ENCODE measurements at places on chromosomes 4 and X.

GRCh38 chr4:74190919-74191397 lies 33.0 kb downstream of the MTHFD2L start:
- DNase-seq: no peak

DNA sequence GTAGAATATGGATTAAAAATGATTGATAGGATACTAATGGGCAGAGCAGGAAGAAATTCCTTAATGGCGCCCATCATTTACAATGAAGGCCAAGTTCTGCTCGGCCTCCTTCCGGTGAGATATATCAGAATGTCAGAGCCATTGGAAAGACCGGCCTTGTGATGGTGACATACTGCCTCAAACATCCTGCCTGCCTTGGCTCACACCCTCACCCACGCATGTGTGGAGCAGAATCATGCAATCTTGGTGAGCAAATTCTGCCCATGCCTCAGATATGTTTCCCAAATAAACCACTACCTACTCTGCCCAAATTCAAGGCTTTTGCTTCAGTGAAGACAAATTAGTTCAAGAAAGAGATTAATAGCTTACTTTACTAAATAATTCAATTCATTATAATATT lies 163.3 kb downstream of the MID1 start:
- no peak for DNase-seq

DNA sequence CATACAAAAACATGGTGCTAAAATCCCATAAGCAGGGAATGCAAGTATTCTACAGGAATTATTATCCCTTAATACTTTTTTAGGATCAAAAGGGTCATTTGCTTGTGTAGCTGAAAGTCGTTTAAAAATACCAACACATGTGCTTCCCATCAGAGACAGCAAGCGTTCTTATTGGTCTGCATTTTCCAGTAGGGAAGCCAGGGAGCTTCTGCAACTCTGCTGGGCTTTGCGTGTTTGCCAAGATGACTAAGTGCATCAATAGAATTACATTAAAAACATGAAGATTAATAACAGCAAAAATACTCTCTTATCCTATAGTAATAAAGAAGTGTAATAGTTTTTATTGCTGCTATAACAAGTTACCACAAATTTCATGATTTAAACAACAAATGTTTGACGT lies 111.2 kb downstream of the QDPR start:
- no peak for DNase-seq

- no peak for DNase-seq
Measured at GRCh38 chr4:102787096-102787881, 26.5 kb upstream of the MANBA start.

- no peak for DNase-seq
Measured at GRCh38 chr4:121842862-121843261, 19.2 kb upstream of the CCNA2 start.

DNA sequence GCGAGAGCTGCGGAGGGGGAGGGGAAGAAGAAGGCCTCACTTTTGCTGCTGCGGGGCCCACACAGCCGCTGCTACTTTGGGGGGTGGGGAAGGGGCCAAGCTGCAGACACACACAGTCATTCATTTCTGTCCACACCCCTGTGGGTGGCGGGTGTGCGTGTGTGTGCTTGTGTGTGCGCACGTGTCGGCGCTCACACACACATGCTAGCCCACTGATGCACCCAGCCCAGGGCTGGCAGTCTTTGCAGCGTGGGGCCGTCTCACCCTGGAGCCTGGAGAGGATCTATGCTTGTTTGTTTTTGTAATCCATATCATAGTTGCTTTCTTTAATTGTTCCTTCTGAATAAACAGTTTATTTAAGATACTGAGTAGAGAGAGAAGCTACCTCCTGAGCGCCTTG lies 4.0 kb downstream of the DUSP9 start:
- DNase-seq: no peak

DNA sequence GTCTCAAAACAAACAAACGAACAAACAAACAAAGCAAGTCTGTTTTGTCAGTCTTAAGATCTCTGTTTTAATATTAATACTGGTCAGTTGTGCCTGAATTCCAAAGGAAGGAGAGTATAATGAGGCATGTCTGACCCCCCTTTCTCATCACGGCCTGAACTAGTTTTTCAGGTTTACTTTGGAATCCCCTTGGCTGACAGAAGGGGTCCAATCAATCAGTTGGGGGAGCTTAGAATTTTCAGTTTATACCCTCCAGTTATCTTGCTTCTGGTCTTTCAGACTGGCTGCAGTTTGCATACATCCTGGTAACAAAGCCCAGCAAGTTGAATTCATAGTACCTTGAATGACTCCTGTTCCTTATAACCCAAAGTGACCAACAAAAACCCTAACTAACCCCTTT lies 41.1 kb downstream of the TBC1D9 start:
- no peak for DNase-seq

GRCh38 chrX:11787564-11787963 lies 29.5 kb downstream of the MSL3 start:
- DNase-seq: peak; percentile 28

GRCh38 chr4:25310803-25311166 lies 1.8 kb upstream of the ZCCHC4 start:
- no peak for DNase-seq

DNA sequence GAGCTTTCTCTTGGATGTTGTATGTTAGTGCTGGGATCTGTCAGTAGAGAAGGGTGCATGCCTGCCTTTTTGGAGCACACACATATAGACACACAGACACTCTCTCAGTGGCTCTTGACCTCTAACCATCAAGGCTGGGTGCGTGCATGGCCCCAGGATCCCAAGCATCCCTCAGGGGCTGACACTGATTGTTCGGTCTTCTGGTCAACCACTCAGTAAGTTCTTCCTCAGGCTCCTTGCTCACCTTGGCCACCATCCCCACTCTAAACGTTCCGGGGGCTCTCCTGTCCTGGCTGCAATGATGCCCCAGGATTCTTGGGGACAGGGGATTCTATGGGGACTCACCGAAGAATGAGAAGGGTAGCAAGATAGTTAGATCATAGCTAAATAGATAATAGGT lies 179.6 kb downstream of the SHOX start:
- no peak for DNase-seq

- no peak for DNase-seq
Measured at GRCh38 chr4:47271291-47271690, 192.2 kb downstream of the COMMD8 start.

DNA sequence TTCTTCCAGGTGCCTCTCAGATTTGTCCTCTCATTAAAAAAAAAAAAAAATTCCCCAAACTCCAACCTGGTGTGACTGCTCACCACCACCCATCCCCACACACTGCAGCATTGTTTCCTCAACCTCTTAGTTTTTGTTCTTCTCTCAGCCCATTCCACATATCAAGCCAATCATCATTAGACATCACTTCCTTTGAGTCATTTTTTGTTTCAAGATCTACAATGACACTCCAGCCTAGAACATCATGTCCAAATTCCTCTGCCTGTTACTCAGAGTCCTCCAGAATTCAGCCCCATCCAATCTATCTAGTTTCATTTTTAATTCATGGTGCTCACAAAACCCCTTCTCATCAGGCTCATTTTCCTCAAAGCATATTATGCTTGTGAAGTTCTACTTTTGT lies 262.5 kb upstream of the TEX13A start:
- DNase-seq: no peak

DNA sequence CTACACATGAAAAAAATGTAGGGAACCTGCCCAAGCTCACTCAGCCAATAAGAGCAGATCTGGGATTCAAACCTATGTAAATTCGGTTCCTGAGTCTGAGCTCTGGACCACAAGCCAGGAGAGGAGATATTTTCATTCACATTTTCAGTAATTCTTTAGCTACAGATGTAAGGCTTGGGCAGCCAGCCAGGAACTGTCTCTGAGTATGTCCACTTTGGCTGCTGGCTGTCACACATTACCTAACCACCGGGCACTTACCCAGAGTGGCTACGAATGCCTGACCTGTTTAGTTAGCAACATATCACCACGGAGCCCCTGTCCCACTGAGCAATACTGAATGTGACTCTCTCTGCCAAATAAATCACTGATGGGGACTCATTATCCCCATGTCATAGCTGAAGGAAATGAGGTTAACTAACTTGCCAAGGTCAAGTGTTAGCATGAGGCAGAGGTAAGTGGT lies 15.3 kb downstream of the USP46 start:
- no peak for DNase-seq

- DNase-seq: no peak
Measured at GRCh38 chrX:14673236-14673635, 143.9 kb downstream of the GLRA2 start.

DNA sequence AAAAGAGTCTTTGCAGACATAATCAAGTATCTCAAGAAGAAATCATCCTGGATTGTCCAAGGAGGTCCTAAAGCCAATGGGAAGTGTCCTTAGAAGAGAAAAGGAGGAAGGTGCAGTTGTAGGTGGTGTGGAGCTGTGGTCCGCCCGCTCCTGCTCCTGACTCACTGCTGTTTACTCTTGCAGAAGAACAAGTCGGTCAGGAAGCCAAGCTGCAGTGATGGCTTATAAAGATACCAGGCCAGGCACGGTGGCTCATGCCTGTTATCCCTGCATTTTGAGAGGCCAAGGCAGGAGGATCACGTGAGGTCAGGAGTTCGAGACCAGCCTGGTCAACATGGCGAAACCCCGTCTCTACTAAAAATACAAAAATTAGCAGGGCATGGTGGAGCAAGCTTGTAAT lies 66.4 kb upstream of the ATP6AP2 start:
- no peak for DNase-seq

DNA sequence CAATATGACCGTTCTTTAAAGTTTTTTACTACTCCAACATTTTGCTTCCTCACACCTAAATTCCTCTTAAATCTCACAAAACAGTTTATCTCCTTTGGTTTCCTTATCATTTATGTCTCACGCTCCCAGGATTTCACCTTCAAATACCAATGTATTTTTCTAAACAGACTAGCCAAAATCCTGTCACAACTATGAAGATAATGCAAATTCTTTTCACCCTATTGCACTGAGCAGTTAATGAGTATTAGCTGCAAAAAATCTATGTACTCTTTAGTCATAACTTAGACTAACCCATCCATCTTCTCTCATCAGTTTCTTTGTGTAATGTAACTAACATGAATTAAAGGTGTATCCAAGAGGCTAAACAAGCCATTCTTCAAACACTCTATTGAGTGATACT lies 151.3 kb downstream of the COMMD8 start:
- no peak for DNase-seq

DNA sequence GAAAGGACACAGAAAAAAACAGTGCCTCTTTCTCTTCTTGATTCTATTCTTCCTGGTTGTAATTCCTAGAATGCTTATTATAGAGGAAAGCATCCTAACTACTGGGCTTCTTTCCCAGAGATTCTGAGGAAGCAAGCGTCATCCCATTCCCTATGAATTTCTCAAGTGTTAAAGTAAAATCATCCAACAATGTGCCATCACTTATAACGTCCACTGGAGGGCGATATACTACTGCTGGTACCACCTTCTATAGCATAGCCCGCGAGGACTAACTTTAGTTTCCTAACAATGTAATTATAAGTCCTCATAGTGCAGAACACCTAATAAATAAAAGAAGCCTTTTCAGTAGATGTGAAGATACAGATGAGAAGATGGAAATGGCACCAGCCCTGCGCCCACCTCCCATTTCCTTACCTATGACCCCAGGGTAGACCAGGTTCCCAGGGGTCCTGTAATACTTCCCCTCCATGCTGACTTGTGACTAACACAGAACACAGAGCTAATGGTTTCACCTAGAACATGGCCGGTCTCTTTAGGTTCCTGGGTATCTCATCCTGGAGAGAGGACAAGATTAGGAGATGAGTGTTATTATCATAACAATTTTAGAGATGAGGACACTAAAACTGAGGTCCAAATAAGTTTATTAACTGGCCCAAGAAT lies 4.2 kb downstream of the CENPVL3 start:
- no peak for DNase-seq
